ENCODE measurements at places on chromosomes 2 and 18.
A peak's percentile ranks its signal among the peaks of the same experiment; 100 is the strongest.

DNA sequence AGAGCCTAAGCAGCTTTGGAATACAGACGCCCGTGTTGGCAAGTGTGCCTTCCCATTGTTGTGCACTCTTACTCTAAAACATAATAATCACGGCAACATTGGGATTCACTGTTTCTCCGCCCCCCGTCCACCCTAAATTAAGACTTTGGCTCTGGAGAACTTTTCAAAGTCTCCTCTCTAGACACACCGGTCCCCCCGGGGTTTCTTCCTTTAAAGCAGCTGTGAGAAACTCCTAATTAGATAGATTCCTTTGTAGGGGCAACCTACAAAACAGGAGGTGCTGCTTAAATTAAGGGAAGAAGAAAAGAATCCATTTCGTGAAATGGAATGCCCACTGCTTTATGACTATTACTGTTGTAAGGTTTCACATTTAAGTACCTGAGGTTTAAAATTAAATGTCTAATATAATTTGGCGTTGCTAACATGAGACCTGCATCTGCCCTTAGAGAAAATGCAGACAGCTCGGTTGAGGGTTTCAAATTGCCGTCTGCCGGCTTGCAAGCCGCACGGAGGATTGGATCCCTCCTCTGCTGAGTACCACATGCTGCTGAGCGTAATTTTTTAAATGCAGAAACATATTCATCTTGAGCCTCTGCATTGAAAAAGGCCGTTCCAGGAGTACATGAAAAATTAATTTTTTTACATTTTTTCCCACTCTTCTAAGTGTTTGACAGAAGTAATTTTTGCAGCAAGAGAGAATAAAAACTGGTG lies 233.3 kb downstream of the GBX2 start:
- DNase-seq: no peak

DNA sequence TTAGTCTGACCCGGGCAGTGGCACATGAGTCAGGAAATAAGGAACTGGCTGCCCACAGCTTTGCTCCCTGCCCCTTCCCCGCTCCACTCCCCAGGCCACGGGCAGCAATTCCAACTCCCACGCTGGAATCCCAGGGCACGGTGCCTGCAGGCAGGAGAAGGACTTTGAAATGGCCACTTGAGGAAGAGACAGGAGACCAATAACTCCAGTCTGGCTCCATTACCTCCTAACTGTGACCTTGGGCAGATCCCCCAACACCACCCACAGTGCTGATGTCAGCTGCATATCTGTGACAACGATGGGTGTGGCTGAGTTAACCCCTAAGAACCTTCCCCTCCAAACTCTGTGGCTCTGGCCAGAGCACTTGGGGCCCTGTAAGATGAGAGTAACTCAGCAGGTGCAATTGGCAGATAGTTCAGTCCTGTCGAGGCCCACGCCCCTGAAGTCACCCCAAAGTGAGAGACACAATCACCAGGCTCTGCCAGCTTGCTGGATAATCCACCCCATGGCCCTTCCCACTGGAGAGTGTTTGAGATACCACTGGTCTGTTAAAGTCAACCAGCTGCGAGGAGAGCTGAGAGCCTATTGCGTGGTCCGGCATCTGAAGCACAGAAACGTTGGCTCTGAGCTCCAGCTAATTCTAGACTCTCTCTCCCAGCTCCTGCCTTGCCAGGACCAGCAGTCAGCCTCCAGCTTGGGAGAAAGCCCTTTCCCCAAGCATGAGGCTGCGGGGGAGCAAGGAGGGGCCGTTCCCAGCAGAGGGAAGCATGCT lies 175.2 kb downstream of the TNS1 start:
- DNase-seq: no peak

DNA sequence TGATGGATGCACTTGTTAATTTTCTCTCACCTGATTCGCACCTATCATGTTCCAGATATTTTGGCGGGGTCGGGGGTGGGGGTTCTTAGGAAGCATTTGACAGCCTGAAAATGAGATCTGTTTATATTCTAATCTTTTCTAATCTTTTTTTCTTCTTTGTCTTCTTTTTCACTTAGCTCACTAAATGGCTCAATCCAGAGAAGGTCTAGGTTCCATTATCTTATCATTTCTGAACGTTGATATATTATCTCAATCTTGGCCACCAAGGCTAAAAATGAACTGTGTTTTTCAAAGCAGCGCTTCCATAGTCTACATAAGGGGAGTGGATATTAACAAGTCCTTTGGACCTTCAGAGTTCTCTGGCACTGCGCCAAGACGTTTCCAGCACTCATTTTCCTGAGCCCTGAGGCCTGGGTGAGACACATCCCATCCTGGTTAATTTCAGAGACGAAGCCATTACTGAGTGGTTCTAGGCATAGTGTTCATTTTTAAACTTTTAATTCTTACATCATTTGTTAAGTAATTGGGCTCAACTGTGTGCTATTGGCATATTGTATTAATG lies 229.0 kb downstream of the SOX11 start:
- no peak for DNase-seq

- DNase-seq: peak; percentile 48
These were observed 68.7 kb upstream of the ZFP36L2 start for GRCh38 chr2:43294973-43295603.

DNA sequence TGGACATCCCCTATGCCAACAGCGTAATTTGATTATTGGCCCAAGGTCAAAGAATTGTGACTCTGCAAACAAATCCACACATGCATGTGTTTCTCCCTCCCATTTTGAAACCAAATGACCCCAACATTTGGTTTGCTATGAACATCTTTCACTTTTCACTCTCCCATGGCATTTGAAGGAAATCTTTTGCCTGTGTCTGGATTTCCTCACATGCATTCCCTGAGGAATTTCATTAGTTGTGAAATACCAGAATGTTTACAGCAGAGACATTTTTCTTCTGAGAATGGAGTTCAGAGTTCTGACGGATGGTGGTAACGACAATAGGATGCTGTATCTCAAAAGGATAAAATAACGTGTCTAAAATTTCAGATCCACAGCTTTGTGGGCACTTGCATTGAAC lies 60.3 kb upstream of the LMAN1 start:
- peak; percentile 68 for DNase-seq

DNA sequence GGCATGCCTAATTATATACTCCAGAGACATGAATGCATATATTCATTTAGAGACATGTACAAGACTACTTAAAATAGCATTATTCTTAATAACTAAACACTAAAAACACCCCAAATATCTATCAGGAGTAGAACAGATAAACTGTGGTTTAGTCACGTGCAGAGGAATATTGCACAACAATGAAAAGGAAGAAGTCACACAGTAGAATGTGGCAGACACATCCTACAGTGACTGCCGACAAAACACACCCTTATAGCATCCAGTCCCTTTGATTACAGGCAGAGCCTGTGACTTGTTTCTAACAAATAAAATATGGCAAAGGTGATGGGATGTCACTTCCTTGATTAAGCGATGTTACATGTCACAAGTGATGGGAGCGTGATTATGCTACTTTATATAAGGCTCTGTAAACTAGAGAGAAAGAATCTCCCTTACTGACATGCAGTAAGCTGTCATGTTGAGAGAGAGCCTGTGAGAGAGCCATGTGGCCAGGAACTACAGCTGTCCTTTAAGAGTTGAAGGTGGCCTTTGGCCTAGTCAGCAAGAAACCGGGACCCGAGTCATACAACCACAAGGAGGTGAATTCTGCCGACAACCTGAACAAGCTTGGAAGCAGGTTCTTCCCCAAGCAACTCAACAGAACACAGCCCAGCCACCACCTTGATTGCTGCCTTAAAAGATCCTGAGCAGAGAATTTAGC lies 39.1 kb upstream of the LGALSL start:
- no peak for DNase-seq

DNA sequence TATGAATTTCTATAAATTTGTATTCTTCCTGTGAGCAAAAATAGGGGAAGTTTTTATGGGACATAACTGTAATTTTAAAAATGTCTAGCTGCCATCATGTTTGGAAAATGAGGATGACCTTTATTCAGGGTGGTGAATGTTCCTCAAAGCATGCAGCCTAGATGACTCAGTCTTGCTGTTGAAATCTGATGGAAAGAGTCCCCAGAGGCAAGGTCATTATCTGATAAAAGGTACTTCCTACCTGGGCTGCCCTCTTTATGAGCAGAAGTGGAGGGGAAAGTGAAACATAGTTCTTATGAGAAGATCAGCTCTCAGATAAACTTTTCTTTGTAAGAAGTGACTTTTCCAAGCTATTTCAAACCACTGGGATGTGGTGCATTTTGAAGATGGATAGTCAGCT lies 1144.7 kb upstream of the PIK3C3 start:
- DNase-seq: peak; percentile 23

DNA sequence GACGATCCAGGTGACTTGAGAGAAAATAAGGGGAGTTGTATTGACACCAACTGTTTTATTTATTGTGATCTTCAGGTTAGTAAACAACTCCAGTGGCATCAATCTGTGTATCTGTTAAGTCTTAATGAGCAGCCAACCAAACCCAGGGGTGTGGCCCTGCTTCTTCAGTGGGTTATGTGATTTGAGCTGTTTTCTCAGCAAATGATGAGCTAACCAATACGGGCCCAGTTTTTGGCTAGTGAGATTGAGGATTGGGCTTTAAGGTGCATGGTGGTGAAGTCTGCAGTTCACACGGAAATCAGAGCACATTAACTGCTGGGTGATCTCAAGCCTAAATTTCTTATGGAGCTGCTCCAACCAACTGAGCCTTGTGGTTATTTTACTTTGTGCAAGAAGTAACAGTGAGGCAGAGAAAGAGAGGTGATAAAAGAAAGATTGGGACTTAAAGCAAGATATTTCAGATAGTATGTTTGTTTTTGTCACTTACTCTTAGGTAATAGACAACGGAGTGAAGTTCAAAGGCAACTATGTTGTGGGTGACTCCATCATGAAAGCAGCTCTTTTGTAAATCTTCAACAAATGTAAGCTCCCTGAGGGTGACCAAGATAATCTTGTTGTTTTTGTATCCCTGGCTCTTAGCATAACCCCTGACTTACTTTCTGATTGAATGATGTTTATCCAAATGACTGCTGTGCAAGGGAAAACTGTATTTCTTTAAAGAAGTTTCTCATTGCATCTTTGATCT lies 2.4 kb downstream of the MTCL1 start:
- DNase-seq: peak; percentile 53

- no peak for DNase-seq
These were observed 23.6 kb upstream of the RAB1A start for GRCh38 chr2:65153515-65153914.

DNA sequence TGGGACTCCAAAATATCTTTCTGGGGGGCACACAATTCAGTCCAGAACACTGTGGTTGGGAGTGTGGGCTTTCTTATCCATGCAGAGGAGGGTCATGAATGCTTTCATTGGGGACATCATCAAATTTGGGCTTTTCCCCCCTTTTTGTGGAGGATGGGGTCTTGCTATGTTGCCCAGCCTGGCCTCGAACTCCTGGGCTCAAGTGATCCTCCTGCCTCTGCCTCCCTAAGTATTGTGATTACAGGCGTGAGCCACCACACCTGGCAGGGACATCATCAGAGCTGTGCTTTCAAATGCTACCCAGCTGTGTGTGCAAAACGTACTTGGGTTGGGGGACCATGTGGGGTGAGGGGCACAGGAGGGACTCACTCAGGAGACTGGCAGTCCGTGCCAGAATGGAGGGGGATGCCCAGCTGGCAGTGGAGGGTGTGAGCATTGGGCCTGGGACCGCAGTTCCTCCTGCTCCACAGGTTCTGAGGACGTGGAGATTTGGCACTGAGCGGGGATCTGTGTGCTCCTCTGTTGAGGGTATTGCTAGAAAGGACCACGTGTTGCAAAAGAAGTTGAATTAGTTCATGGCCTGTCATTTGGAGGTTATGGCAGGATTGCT lies 24.4 kb downstream of the EMILIN2 start:
- DNase-seq: no peak

GRCh38 chr2:73343992-73344391 lies 41.6 kb upstream of the ALMS1 start:
- DNase-seq: no peak

- DNase-seq: no peak
These were observed 43.1 kb upstream of the IL1R2 start for GRCh38 chr2:101948625-101949155.

DNA sequence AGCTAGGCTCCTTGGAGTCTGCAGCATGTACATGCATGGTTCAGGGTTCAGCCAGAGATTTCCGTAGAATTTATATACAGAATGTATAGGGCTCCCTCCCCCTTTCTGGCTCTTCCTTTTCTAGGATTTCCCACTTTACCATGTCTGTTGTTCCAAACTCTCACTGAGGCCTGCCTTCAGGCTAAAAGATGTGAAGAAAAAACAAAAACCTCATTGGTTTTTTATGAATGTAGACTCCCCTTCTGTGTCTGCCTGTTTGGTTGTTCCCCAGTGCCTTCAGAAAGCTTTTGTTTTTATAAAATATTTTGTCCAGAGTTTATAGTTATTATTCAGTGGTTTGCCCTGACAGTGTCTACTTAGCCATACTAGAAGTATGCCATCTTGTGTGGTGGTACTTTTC lies 3.6 kb downstream of the NDUFV2 start:
- no peak for DNase-seq

GRCh38 chr2:203813684-203814083 lies 53.9 kb upstream of the CTLA4 start:
- DNase-seq: no peak

DNA sequence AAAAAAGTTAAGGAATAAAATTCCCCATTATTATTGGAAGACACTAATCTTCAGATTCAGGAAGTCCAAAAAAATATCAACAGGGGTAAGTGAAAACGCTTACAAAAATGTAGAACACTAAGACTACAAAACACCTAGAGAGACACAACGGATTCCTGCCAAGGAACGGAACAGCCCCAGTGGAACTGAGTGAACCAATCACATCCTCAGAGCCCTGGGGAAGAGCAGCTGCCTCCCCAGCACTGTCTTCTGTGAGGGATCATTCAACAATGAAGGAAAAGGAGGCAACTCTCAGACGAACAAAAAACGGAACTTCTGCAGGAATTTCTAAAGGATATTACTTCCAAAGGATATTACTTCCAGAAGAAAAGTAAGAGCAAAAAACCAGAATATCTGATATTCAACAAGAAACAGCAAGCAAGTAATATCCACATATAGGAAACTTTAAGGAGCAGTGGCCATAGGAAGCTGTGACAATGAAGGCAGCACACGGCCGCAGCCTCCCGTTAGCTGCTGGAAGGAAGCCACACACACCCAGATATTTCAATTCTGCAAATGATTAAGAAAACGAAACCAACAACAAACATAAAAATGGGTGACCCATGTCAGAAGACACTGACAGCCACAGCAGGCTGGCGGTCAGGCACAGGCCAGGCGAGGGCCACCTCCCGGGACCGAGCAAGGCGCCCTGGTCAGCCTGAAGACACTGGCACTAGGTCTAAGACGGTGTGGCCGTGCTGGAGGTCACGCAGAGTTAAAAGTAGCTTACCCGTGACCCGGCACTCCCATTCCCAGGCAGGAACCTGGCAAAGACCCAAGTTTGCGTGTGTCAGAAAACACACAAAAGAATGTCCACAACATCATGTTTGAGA lies 81.8 kb downstream of the HDAC4 start:
- peak; percentile 35 for DNase-seq

All from fibroblast of skin of abdomen (primary cell).